Esophagus mucosa (tissue), 1 donor: ENCODE measurements at places on chromosomes 2 and 18.
A peak's percentile ranks its signal among the peaks of the same experiment; 100 is the strongest.

- no peak for ATAC-seq
Measured at GRCh38 chr2:157684940-157685466, 56.3 kb upstream of the ACVR1C start.

GRCh38 chr2:170465241-170465640 is 249.9 kb upstream of the SP5 start:
- no peak for ATAC-seq

- peak; percentile 34 for ATAC-seq
Measured at GRCh38 chr2:241558532-241559322, at the start of gene BOK. Gene BOK (plus strand): TSS chr2:241558745. CDS start chr2:241559484, 739 bp downstream.

DNA sequence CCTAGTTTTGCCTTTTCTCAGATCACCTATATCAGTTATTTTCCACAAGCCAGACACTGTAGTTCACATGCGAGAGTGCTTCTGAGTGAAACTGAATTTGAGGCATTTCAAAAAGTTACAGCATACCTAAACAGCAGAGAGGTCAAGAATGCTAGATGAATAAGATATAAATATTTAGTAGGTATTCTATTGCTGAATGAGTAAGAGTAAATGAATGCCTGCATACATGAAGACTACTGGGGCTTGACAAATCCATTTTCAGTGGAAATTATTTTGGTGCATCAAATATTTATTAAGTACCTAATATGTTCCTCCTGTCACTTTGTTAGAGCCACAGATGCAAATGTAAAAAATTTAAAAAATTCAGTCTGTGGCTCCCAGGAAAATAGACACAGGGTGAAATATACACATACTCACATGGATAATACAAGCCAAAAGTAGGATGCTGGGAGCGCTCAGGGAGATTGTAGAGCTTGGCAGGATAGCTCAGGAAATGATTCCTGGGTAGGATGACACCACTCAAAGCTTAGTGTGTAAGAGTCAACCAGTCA is 27.6 kb upstream of the CDC42EP3 start:
- no peak for ATAC-seq

- no peak for ATAC-seq
Measured at GRCh38 chr2:236954641-236955040, 131.0 kb upstream of the COPS8 start.

- no peak for ATAC-seq
Measured at GRCh38 chr2:95082477-95082876, 39.1 kb downstream of the MRPS5 start.

- ATAC-seq, result no peak
Measured at GRCh38 chr2:98487806-98488189, 43.1 kb downstream of the INPP4A start.

DNA sequence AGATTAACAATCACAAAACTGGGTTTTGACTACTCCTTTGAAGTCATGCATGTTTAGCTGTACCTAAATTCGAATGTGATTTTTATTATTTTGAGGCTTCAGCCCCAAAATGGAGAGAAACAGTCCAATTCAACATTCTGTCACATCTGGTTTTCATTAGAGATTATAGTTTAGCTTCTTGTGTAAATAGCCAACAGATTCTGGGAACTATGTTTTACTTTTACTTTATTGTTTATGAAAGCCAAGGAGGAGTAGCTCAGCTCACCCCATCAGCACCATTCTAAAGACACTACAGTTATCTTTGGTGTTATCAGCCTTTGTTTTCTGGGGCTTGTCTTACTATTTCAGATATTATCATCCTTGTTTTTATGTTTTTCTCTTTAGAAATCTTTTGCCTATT is 465.0 kb upstream of the CWC22 start:
- no peak for ATAC-seq

GRCh38 chr2:128513961-128514283 is 195.3 kb upstream of the HS6ST1 start:
- peak; percentile 47 for ATAC-seq

- ATAC-seq, result peak; percentile 46
Measured at GRCh38 chr2:83742117-83742782, 716.8 kb downstream of the SUCLG1 start.

DNA sequence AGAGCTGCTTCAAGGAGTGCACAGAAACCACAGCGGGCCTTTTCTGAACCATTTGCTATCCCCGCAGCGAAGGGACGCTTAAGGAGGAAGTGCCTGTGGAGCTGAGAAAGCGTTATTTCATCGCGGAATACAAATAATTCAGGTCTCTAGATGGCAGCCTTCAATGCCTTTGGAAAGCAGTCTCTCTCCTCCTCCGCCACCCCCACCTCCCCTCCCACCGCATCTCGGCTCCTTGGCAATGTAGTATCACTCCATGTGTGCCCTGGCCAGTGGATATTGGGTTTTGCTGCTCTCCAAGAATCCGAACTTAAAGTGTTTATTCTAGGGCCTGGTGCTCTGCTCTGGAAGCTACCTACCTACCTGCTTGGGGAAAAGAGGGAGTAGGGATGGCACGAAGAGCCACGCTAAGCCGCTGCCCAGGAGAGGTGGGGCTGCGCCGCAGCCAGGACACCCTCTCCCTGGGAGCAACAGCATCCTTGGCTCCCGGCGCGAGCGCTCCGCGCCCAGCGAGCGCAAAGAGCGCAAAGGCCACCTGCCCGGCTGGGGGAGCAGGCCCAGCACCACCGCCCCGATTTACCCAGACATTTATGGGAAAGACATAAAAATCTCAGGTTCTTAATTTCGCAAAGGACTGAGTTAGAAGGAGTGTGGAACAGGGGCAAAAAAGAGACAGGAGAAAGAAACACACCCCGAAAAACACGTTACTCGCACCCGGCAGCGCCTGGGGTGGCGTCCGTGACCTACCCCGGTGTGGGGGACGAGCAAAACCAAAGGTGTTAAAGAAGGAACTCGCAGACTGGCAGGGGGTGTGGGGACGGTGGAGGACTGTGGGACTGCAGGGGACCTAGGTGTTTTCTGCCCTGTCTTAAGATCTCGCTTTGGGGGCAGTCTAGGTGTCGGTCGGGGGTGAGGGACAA is 1.0 kb downstream of the SPHKAP start:
- ATAC-seq, result no peak

GRCh38 chr2:156574112-156574511 is 137.9 kb downstream of the GPD2 start:
- no peak for ATAC-seq

DNA sequence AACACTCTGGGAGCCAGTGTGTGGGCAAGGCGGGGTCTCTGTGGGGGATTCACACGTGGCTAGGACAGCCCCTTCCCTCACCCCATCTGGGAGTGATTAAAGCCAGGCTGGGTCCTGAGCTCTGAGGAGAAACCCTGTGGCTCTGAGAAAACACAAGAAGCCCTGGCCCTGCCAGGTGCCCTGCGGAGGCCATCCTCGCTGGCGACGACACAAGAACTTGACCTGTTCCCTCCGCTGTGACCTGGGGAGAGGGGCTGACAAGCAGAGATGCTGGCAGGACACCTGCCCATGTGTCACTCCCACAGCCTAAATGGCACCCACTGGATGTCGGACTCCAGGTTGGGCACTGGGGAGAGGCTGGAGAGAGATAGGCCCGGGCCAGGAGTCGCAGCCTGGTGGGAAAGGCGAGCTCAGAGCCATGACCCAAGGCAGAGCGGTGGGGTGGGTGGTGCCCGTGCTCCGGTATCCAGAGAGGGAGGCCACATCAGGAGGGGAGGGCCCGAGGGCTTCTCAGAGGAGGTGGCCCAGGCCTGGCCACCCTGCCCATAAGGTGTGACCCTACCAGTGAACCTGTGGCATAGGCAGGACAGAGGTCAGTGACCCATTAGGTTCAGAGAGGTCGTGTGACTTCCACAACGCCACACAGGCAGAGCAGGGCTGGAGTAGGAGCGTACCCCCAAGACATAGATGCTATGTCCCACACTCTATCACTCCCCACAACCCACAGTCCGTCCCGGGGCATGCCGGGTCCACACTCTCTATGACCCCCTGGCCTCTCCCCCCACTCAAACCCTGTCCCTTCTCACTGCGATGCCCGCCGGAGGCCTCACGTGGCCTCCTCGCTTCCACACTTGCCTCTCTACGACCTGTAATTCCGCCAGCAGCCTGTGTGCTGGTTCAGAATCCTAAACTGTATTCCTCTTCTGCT is 59.4 kb upstream of the HPCAL1 start:
- no peak for ATAC-seq

GRCh38 chr2:19611491-19612332 is 253.3 kb upstream of the OSR1 start:
- ATAC-seq, result no peak

DNA sequence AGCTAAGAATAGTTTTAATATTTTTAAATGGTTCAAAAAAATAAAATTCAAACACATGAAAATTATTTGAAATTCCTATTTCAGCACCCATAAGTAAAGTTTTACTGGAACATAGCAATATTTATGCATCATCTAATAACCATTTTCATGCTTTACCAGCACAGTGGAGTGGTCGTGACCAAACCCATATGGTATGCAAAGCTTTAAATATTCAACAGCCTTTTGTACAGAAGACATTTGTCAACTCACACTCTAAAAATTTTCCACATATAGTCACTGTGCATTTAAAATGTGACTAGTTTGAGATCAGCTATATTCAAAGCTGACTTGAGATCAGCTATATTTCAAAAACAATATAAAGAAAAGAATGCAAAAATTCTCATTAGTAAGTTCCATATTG is 46.2 kb downstream of the PUM2 start:
- no peak for ATAC-seq

DNA sequence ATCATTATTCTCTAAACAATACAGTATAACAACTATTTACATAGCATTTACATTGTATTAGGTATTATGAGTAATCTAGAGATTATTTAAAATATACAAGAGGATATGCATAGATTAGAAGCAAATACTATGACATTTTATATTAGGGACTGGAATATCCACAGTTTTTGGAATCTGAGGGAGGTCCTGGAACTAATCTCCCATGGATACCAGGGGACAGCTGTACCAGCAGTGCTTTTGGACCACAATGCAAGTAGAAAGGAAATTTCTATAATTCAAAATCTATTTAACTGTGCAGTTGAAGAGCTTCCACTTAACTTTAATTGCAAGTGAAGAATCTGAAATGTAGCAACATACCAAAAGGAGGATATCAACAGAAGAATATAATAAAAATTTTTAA is 120.8 kb downstream of the LTBP1 start:
- no peak for ATAC-seq

DNA sequence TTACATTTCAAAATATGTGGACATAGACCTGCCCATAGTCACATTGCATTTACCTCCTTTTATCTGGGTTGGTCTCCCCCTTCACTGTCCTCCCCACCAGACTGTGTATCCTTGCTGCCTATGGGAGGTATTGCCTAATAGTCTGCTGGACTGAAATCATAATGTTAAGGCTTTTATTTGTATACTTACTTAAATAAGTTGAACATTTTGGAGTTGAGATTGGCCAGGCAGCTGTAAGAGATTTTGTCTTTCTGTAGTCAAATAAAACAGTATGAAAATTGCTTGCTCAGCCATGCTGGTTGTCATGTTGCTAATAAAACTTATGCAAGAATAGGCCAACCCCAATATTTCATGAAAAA is 280.9 kb downstream of the PTPRM start:
- no peak for ATAC-seq

DNA sequence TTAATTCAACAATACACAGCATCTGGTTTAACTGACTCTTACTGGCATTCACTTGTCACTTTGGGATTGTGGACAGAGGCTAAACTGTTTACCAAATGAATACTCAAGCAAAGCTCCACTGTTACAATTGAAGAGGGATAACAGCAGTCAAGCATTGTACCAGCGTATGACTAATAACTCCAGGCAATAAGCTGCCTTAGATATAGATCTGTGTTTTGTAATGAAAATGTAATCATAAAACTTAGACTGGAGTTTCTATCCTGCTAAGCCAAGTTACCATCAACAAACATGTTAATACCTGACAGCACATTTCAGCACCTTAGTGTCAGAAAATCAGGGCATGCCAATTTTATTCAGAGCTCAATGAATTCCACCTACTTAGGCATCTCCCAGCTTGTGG is 889.5 kb downstream of the EPHA4 start:
- ATAC-seq, result peak; percentile 94

- no peak for ATAC-seq
Measured at GRCh38 chr18:44039826-44040225, 640.9 kb upstream of the SETBP1 start.

- ATAC-seq, result peak; percentile 49
Measured at GRCh38 chr2:48545244-48545643, 15.3 kb downstream of the STON1 start.

GRCh38 chr2:159998961-159999360 is 63.5 kb downstream of the PLA2R1 start:
- peak; percentile 22 for ATAC-seq

GRCh38 chr2:163737190-163737439 is 1.3 kb upstream of the FIGN start:
- ATAC-seq, result no peak
